ENCODE measurements at places on chromosomes 6 and 20. TPM values are rescaled to one million over a fixed set of nuclear protein-coding genes. Genes with fewer than 3 reads are reported as not detected.

DNA sequence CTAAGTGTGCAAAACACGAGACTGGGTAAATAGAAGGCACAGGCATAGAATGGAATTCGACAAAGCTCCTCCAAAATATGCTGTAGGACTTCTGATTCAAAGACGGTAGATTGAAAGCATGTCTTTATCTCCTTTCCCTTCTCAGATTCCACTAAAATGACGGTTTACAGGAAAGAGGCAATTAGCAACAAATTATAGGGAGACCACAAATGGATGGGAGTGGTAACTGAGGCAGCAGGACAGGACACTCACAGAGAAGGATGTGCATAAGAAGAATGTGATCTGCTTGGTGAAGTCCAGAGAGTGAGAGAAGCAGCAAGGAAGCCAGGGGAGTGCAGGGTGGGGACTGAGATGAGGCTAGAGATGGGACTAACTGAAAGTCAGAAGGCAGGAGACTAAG lies 113.4 kb upstream of the MRPS10 start:
- no peak overlapping the region for H3K27ac ChIP-seq
- no peak overlapping the region for H3K4me3 ChIP-seq
- H3K4me1 ChIP-seq: peaks cover 70% of the 10 kb centered on the region
- H3K27me3 ChIP-seq: no peaks in the 10 kb centered on the region
- DNase-seq: no peak

DNA sequence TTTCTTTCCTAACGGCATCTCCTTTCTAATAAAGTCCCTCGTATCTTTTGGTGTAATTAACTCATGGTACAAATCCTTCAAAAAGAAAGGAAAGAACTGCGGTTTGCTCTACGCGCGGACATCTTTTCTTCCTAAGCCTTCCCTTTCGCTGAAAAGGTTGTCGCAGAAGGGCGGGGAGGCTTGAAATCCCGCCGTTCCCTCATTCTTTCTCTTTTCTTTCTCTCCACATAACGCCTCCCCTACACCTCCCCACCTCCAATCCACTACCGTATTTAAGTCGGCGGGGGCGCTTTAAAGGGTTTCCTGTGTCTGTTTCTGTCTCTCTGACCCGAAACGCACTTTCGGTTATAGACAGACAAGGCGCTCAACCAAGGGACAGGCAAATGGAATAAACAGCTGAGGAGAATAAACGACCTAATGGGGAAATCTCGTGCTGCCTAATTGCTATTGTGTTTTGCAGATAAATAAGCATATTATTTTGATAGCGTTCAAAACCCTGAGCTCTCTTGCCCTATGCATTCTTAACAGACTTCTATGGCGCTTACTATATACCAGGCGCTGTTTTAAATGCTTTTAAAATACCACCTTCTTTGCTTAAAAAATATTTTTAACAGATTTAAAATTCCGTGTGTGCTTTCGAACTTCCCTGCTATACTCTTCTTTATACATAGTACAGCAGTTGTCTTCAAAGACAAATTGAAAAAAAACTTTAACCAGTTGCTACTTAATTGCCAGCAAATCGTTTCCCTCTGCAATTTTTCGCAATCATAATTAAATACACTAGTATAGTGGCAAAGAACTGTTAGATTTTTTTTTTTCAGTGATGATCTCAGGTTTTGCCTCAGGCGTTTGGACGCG lies 2.5 kb upstream of the HEY2 start:
- H3K27me3 ChIP-seq: peaks cover 20% of the 10 kb centered on the region
- peaks cover 34% of the 10 kb centered on the region for H3K4me1 ChIP-seq
- no peaks in the 10 kb centered on the region for H3K36me3 ChIP-seq
- peak; percentile 72 for DNase-seq
- peak overlapping the region; percentile 98 for H3K4me3 ChIP-seq

The TSBP1 gene
- not detected for polyA plus RNA-seq

GRCh38 chr20:18692447-18692846 lies 104.6 kb downstream of the DTD1 start:
- peaks cover 11% of the 10 kb centered on the region for H3K4me1 ChIP-seq
- no peak for DNase-seq
- no peak overlapping the region for H3K27ac ChIP-seq
- H3K27me3 ChIP-seq: no peaks in the 10 kb centered on the region
- H3K4me3 ChIP-seq: no peak overlapping the region
- peaks cover 19% of the 10 kb centered on the region for H3K36me3 ChIP-seq

GRCh38 chr6:145031001-145031400 lies 704.3 kb downstream of the EPM2A start:
- H3K27me3 ChIP-seq: peaks cover 20% of the 10 kb centered on the region
- DNase-seq: no peak
- no peaks in the 10 kb centered on the region for H3K36me3 ChIP-seq

GRCh38 chr6:166830891-166831363 lies 125.4 kb downstream of the RNASET2 start:
- H3K27me3 ChIP-seq: peaks cover 4% of the 10 kb centered on the region
- H3K4me1 ChIP-seq: no peaks in the 10 kb centered on the region
- no peak overlapping the region for H3K27ac ChIP-seq
- H3K4me3 ChIP-seq: no peak overlapping the region
- no peaks in the 10 kb centered on the region for H3K36me3 ChIP-seq
- DNase-seq: no peak

GRCh38 chr6:140806431-140806830 lies 1326.3 kb upstream of the GJE1 start:
- H3K27ac ChIP-seq: no peak overlapping the region
- H3K36me3 ChIP-seq: no peaks in the 10 kb centered on the region
- no peaks in the 10 kb centered on the region for H3K4me1 ChIP-seq
- no peak for DNase-seq
- peaks cover 17% of the 10 kb centered on the region for H3K27me3 ChIP-seq
- H3K4me3 ChIP-seq: no peak overlapping the region

DNA sequence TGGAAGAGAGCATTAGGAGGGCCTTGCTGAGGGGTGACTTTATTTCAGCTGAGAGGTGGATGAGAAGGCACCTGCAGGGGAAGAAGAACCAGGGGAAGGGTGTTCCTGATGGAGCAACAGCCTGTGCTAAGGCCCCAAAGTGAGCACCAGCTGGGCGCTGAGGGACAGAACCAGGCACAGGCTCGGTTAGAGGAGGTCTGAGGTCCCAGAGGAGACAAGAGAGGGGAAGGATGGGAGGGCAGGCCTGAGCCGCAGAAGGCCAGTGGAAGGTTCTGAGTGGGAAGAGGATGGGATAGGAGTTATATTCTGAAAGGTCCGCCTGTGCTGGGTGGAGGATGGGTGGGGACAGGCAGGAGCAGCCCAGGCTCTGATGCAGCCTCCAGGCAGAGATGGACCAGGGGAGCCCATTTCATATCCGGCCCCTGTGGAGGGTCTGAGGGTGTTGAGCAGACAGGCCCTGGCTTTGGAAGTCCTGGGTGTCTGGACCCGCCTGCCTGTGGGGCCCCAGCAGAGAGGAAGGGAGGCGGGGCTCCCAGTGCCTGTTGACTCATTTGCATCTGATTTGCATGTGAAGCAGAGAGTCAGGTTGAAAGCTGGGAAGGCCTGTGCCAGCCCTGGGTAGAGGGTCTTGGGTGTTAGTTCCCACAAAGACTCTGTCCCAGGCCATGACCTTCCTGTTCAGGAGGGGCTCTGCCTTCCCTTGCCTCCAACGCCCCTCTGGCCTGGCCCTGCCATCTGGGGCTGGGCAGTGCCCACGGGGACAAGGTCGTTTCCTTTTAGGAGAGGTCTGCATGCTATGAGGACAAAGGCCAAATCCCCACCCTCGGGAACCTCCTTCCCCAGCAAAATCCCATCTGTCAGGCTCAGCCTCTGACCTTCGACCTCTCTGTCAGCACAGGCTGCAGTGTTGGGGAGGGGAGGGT lies 10.6 kb upstream of the FAM110A start:
- H3K4me3 ChIP-seq: no peak overlapping the region
- H3K27me3 ChIP-seq: no peaks in the 10 kb centered on the region
- no peak for DNase-seq
- H3K4me1 ChIP-seq: no peaks in the 10 kb centered on the region
- no peak overlapping the region for H3K27ac ChIP-seq

DNA sequence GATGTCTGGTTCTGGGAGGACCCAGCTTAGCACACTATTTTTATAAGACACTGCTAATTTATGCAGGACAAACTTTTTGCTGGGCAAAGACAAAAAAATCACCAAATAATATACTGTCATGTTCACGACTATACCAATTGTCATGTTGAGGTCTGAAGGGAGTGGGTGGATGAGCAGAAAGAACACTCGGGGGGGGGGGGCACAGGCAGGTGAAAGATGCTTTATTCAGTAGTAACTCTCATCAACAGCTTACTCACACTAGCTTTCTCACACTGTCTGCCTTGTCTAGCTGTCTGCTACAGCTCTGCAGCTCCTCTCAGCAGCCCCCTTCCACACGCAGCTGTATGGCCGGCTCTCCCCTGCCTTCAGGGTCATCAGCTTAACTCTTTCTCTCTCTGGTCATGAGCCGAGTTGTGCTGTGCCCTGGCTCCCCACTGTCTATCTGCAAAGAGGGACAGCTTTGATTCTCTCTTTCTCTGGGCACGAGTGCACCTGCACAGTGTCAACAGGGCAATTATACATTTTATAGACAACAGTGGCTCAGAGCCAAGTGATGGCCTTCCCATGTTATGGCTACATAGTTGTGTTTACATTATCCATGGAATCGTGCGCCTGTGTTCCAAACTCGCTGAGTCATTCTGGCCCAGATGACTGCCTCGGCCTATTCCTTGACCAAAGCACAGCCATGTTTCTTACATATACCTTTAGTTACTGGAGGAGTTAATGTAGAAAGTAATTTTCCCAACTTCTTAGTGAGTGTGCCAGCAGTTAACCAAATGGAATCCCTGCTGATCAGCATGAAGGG lies 187.7 kb upstream of the PRSS16 start:
- H3K27ac ChIP-seq: no peak overlapping the region
- peaks cover 31% of the 10 kb centered on the region for H3K27me3 ChIP-seq
- no peak overlapping the region for H3K4me3 ChIP-seq
- H3K4me1 ChIP-seq: no peaks in the 10 kb centered on the region

- H3K36me3 ChIP-seq: no peaks in the 10 kb centered on the region
- no peak for DNase-seq
- H3K27me3 ChIP-seq: no peaks in the 10 kb centered on the region
- peaks cover 30% of the 10 kb centered on the region for H3K4me1 ChIP-seq
- H3K4me3 ChIP-seq: peak overlapping the region; percentile 34
- H3K27ac ChIP-seq: no peak overlapping the region
Observed at GRCh38 chr6:157570104-157570503, 189.1 kb downstream of the ZDHHC14 start.

The RGS17 gene
- polyA plus RNA-seq: 0.13 TPM
